ENCODE measurements at places on chromosomes 13 and 19.

- no peak for DNase-seq
Measured at GRCh38 chr19:32532233-32532632, 48.8 kb upstream of the PDCD5 start.

DNA sequence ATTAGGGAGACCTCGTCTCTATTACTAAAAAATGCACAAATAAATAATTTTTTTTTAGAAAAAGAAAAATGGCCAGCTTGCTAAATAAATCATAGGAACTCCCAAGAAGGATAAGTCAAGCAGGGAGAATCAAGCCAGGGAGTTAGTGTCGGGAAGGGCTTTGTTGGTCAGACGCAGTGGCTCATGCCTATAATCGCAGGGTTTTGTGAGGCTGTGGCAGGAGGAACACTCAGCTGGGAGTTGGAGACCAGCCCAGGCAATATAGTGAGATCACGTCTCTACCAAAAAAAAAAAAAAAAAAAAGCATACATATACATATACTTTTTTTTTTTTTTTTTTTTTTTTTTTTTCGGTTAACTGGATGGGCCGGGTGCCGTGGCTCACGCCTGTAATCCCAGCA is 9.0 kb downstream of the NACC1 start:
- no peak for DNase-seq

DNA sequence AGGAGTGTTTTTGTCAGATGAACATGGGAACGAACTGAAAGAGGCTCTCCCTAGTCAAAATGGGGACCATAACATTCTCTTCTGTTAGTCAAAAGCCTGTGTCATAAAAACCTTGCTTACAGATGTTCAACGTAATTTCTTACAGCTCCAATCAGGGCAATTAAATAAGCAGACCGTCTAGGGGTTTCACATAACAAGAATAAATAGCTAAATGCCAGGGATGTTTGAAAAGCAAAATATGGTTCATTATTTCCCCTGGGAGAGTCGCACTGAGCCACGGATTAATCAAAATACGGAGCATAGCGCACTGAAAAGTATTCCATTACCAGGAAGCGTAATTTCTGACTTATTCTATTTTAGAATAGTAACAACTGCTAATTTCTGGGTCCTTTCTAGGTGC is 63.7 kb upstream of the MRI1 start:
- DNase-seq: no peak

DNA sequence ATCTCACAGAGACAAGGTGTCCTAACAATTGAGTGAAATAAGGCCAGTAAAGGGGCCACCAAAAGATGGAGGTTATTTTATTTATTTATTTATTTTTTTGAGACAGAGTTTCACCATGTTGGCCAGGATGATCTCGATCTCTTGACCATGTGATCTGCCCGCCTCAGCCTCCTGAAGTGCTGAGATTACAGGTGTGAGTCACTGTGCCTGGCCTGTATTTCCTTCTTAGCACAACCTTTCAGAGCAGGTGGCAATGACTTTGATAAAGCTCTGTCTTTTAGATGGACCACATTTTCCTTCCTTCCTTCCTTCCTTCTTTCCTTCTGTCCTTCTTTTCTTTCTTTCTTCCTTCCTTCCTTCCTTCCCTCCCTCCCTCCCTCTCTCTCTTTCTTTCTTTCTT is 11.0 kb upstream of the DOCK6 start:
- DNase-seq: no peak

DNA sequence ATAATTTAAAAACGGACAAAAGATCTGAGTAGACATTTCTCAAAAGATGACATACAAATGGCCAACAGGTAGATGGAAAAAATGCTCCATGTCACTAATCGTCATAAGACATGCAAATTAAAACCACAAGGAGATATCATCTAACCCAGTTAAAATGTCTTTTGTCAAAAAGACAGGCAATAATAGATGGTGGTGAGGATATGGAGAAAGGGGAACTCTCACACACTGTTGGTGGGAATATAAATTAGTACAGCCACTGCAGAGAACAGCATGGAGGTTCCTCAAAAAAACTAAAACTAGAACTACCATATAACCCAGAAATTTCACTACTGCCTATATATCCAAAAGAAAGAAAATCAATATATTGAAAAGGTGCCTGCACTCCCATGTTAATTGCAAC is 37.9 kb downstream of the OR10H4 start:
- no peak for DNase-seq

DNA sequence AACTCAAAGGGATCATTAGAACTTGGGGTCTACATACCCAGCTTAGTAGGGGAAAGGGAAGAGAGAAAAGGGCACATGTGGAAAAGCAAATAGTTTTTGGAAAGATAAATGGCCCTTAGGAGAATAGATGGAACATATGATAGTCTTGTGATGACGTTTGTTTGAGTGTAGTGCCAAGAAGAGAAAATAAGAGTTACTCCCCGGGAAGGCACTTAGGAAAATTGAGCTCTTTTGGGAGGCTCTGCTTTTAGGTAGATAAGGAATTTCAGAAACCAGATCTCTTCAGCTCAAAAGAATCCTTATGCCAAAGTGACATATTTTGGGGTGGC is 44.8 kb upstream of the SERTM1 start:
- no peak for DNase-seq

GRCh38 chr13:93522501-93522900 is 295.9 kb downstream of the GPC6 start:
- DNase-seq: no peak

DNA sequence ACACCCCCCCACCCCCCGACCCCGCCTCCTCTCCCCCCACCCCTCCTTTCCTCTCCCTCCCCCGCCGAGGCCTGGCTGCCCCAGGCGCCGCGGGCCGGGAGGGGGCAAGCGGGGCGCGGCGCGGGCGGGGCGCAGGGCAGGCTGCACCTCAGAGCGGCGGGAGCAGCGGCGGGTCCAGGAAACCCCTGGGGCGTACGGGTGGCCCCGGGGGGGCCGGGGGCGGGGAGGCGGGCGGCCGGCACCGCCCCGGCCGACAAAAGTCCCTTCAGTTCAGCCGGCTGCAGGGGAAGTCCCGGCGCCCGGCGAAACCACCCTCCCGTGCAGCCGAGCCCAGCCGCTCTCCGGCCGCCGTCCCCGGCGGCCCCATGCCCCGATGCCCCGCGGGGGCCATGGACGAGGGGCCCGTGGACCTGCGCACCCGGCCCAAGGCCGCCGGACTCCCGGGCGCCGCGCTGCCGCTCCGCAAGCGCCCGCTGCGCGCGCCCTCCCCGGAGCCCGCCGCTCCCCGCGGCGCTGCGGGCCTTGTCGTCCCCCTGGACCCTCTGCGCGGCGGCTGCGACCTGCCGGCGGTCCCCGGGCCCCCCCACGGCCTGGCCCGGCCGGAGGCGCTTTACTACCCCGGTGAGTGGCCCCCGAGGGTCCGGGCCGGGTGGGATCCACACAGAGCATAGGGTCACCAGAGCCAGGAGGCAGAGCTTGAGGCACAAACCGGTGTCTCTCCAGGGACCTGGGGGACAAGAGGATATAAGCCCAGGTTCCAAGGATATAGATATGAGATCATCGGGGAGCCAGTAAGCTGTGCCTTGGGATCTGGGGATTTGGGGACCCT is at the start of gene BCL3:
BCL3 (plus strand) TSS at position 283 of the 829 bp plus-strand sequence; CDS start at position 366, 83 bp downstream.
- DNase-seq: peak; percentile 80

- DNase-seq: no peak
Measured at GRCh38 chr13:41708713-41709112, 251.4 kb downstream of the RGCC start.
